ENCODE measurements at places on chromosomes 16 and 17. TPM values are rescaled to one million over a fixed set of nuclear protein-coding genes. Genes with fewer than 3 reads are reported as not detected.

NLGN2 gene
- 6.7 TPM for total RNA-seq

TMEM238L gene
- total RNA-seq, result not detected

DDX28 gene
- total RNA-seq, result 11.7 TPM

PDK2 gene
- 11.2 TPM for total RNA-seq

CCL1 gene
- total RNA-seq, result not detected

SRCIN1 gene
- 8.6 TPM for total RNA-seq

PGP gene
- total RNA-seq, result 12.0 TPM

IL17C gene
- not detected for total RNA-seq

CCL16 gene
- total RNA-seq, result not detected

GRCh38 chr16:35575432-35575821 lies 2116.0 kb downstream of the TP53TG3F start:
- H3K4me1 ChIP-seq, result no peaks in the 10 kb centered on the region
- no peak for DNase-seq
- H3K36me3 ChIP-seq, result no peaks in the 10 kb centered on the region
- H3K27ac ChIP-seq, result no peak overlapping the region

DNA sequence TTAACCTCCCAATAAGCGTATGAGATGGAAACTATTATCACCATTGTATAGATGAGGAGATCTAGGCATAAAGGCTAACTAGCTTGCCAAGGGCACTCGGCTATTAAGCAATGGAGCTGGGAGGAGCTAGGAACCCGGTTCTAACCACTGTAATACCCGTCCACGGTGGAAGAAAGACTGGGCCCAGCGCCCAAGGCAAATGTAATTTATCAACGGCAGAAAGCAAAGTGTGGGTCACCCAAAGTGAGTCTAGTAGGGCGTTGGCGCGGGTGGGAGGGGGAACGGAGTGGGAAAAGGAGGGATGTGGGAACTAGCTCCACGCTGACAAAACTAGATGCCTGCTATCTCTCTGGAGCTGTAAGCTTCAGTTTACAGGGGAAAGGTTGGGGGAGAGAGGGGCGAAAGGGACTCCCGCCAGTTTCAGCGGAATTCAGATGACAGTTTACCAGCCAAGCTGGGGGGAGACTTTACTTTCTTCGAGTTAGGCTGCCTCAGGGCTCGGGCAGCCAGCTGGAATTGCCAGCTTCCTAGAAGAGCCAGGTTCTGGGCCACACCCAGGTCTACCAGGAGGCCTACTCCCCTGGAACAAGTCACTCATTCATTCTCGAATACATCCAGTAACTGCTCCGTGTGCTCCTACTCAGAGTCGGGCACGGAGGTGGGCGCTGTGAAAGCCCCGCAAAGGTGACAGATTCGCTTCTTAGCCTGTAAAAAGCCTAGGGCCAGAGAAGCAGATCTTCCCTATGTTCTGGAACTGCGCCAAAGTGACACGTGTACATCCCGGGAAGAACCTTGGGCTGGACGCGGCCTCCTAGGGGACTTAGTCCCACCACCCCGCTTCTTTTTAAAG lies 837 bp downstream of the LRRC59 start:
- no peaks in the 10 kb centered on the region for H3K27me3 ChIP-seq
- peak overlapping the region; percentile 96 for H3K4me3 ChIP-seq
- DNase-seq, result peak; percentile 78

- no peak for DNase-seq
- H3K27me3 ChIP-seq, result no peaks in the 10 kb centered on the region
- no peak overlapping the region for H3K27ac ChIP-seq
- H3K4me3 ChIP-seq, result no peak overlapping the region
Observed at GRCh38 chr16:28604186-28604565, 5.7 kb downstream of the SULT1A1 start.

- H3K27ac ChIP-seq, result no peak overlapping the region
- H3K27me3 ChIP-seq, result peaks cover 82% of the 10 kb centered on the region
- no peak overlapping the region for H3K4me3 ChIP-seq
- no peaks in the 10 kb centered on the region for H3K4me1 ChIP-seq
- H3K36me3 ChIP-seq, result peaks cover 5% of the 10 kb centered on the region
Observed at GRCh38 chr17:48755356-48755755, 26.8 kb upstream of the HOXB13 start.

- DNase-seq, result peak; percentile 52
- H3K27ac ChIP-seq, result no peak overlapping the region
- no peak overlapping the region for H3K4me3 ChIP-seq
Observed at GRCh38 chr16:81481207-81481821, 36.7 kb downstream of the CMIP start.

DNA sequence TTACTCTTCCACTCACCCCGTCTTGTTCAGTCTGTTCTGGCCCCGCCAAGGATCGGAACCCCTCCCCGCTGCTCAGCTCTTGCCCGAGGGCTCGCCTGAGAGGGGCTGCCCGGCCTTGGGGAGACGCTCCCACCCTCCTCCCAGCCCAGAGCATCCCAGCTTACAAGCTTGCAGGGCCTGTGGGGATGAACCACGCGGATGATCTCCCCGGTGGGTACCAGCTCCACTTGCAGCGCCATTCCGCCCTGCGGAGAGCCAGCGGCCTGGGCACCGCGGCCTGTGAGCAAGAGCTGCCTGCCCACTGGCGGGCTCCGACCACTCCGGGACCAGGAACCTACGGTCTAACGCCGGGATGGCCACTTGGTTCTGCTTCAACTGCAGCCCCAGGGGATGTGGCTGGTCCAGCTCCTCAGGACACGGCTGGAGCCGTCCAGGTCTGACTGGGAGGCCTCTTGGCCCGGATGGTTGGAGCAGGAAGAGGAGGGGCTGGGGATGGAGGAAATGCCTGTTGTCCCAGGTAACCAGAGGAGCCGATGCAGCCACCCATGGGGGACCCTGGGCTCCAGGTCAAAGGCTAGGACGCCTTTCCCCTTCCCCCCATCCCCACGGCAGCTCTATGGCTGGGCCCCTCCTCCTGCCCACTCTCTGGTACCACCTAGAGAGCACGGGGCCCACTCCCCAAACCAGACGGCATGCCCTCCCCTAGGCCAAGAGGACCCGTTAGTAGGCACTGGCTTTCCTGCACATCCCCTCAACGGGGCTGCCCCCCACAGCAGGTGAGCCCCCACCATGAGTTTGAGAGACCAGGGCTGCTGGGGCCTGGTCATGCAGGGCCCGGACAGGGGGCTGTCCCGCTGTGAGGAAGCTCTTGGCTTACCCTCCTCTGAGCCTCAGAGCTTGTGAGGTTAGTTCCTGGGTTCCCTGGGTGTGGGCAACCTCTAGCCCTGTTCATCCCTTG lies at the start of gene MYO1C:
TSS of gene MYO1C (minus strand) at position 438 of the 958 bp plus-strand sequence. CDS start at position 239, 199 bp downstream.
- peaks cover 24% of the 10 kb centered on the region for H3K4me1 ChIP-seq
- no peaks in the 10 kb centered on the region for H3K27me3 ChIP-seq
- no peak for DNase-seq
- H3K27ac ChIP-seq, result peak within 1 kb of the TSS; percentile 81
- H3K4me3 ChIP-seq, result peak within 1 kb of the TSS; percentile 83

- H3K36me3 ChIP-seq, result peaks cover 6% of the 10 kb centered on the region
- H3K27me3 ChIP-seq, result no peaks in the 10 kb centered on the region
- peak; percentile 69 for DNase-seq
- peak overlapping the region; percentile 55 for H3K27ac ChIP-seq
- H3K4me1 ChIP-seq, result peaks cover 32% of the 10 kb centered on the region
Observed at GRCh38 chr16:66486773-66487579, 59.9 kb downstream of the BEAN1 start.

- peaks cover 23% of the 10 kb centered on the region for H3K4me1 ChIP-seq
- DNase-seq, result no peak
- no peak overlapping the region for H3K27ac ChIP-seq
Observed at GRCh38 chr17:76248013-76248782, 7.9 kb upstream of the RNF157 start.

DNA sequence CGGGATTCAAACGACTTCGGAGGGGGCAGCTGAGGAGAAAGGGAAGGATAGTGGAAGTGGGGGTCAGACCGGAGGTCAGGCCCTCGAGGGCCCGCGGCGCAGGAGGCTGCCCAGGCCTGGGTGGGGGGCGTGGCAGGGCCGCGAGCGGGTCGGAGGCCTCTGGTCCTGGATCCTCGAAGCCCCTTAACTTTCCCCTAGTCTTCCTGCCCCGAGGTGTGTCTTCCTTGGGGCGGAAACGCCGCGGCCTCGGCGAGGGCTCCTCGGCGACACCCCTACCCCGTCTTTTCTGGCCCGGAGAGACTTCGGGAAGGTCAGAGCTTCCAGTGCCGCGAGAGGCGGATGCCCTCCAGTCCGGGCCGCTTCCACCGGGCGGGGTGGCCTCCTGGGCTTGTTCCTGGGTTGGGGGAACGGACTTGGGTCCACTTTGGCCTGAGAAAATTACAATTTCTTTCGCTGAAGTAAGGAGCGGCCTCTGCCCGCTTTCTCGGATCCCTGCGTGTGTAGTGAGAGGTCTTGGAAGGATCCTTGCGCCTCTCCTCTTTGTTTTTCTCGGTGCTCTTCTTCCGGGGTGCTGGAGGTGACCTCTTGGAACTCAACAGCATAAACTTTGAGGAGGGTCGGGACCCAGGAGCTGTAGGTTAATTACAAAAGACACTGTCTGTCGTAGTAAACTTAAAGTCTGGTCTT lies 491 bp downstream of the IST1 start:
- peak; percentile 50 for DNase-seq
- H3K27me3 ChIP-seq, result no peaks in the 10 kb centered on the region
- peaks cover 10% of the 10 kb centered on the region for H3K36me3 ChIP-seq
- H3K4me3 ChIP-seq, result peak overlapping the region; percentile 87

GRCh38 chr17:8312251-8312650 lies 2.2 kb downstream of the ARHGEF15 start:
- DNase-seq, result no peak
- H3K4me3 ChIP-seq, result no peak overlapping the region
- H3K36me3 ChIP-seq, result no peaks in the 10 kb centered on the region
- H3K27me3 ChIP-seq, result peaks cover 52% of the 10 kb centered on the region
- peaks cover 5% of the 10 kb centered on the region for H3K4me1 ChIP-seq

- DNase-seq, result no peak
- H3K4me1 ChIP-seq, result no peaks in the 10 kb centered on the region
- H3K27me3 ChIP-seq, result no peaks in the 10 kb centered on the region
- H3K4me3 ChIP-seq, result no peak overlapping the region
Observed at GRCh38 chr17:15469260-15469659, 1.8 kb upstream of the CDRT4 start.

DNA sequence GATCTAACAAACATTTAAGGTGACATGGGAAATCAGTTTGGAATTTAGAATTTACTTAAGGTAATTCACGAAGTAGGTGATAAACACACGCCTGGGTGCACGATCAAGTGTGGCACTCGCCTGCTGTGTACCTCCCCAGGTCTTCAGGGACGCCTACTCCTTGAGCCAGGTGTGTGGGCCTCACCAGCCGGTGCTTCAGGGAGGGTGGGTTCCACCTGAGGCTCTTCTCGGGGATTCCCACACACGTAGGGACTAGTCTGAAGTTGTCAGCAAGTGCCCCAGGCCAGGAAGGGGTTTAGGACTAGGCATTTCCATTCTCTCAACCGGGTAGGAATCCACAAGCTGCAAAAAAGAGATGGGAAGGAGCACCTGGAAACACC lies 9.8 kb upstream of the NAT9 start:
- H3K27ac ChIP-seq, result no peak overlapping the region
- H3K36me3 ChIP-seq, result peaks cover 9% of the 10 kb centered on the region
- H3K4me1 ChIP-seq, result peaks cover 6% of the 10 kb centered on the region
- no peaks in the 10 kb centered on the region for H3K27me3 ChIP-seq

- no peaks in the 10 kb centered on the region for H3K36me3 ChIP-seq
- peak overlapping the region; percentile 33 for H3K27ac ChIP-seq
- no peaks in the 10 kb centered on the region for H3K27me3 ChIP-seq
- peak; percentile 30 for DNase-seq
- peaks cover 17% of the 10 kb centered on the region for H3K4me1 ChIP-seq
Observed at GRCh38 chr16:19329932-19330331, 44.4 kb downstream of the CLEC19A start.

GRCh38 chr17:64599187-64599676 lies 62.9 kb downstream of the SMURF2 start:
- H3K27me3 ChIP-seq, result no peaks in the 10 kb centered on the region
- peak overlapping the region; percentile 16 for H3K27ac ChIP-seq
- H3K4me1 ChIP-seq, result peaks cover 6% of the 10 kb centered on the region
- peaks cover 30% of the 10 kb centered on the region for H3K36me3 ChIP-seq
- no peak for DNase-seq

DNA sequence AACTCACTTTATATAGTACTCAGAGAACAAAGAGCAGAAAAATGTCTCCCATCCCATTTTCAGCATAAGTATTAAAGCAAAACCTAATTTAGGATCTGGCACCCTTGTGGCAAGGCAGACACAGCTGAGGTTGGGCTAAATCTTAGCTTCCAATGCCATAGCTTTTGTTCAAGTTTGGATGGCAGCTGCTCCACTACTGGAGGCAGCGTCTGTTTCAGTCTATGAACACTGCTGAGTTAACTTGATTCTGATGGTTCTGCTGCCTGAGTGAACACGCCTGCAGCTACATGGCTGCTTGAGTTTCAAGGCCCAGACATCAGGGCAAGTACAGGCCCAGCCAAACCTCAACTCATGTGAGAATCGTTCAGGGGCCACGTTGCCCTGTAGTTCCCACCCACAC lies 178.2 kb upstream of the RPH3AL start:
- H3K36me3 ChIP-seq, result peaks cover 61% of the 10 kb centered on the region
- H3K27me3 ChIP-seq, result no peaks in the 10 kb centered on the region
- H3K27ac ChIP-seq, result no peak overlapping the region
- no peak overlapping the region for H3K4me3 ChIP-seq

DNA sequence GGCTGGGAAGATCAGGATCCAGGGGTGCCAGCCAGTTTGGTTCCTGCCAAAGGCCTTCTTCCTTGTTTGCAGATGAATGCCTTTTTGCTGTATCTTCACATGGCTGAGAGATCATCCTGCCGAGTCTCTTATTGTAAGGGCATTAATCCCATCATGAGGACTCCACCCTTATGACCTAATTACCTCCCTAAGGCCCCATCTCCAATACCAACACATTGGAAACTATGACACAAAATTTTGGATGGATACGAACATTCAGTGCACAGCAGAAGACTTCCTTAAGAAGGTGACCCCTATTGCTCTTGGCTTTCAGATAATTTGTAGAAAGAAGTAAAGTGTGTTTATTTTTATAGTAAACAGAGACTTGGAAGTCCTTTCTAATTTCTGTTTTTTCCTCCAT lies 1164.7 kb upstream of the CDH8 start:
- H3K4me3 ChIP-seq, result no peak overlapping the region
- DNase-seq, result no peak
- no peaks in the 10 kb centered on the region for H3K27me3 ChIP-seq
- H3K4me1 ChIP-seq, result no peaks in the 10 kb centered on the region
- no peak overlapping the region for H3K27ac ChIP-seq

DNA sequence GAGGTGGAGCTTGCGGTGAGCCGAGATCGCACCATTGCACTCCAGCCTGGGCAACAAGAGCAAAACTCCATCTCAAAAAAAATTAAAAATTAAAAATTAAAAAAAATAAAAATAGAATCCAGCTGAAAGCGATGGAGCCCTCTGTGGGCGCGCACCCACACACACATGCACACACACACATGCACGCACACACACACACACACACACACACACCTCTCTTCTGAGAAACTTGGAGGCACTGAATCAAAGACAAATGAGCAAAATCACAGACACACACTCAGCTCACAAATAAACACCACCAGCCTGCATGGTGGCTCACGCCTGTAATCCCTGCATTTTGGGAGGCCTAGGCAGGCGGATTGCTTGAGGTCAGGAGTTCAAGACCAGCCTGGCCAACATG lies 9.6 kb upstream of the FADS6 start:
- H3K4me3 ChIP-seq, result no peak overlapping the region
- no peak overlapping the region for H3K27ac ChIP-seq
- no peaks in the 10 kb centered on the region for H3K4me1 ChIP-seq
- no peak for DNase-seq
- no peaks in the 10 kb centered on the region for H3K27me3 ChIP-seq

Data from MCF 10A (cell line).